Ascending aorta (tissue), 2 donors: ENCODE measurements at places on chromosomes 2 and 18.

DNA sequence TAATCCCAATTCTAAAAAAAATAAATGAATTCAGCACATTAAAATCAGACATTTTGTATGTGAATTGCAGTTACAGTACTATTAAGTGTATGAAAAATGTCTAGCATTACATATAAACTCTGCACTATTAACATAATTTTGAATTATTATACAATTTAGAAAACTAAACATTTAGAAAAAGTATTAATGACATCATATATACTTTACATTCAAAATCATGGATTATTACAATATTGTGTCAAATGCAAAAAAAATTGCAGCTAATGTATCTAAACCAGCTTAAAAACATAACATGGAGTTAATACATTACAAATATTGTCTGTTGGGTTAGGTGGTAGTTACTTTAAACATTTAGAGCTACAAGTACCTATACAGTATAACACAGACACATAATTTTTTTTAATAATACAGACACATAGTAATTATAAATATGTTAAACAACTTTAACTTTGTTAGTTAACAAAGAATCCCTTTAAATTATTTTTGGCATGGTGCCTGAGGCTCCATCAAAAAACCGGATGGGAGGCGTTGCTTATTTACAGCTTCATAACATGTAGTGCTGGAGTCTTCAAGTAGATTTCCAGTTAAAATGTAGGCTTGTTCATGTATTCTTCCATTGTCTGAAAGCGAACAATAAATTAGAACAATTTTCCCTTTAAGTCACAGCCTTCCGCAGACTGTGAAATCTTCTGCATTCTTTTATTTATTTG lies 79.1 kb downstream of the AP1S3 start:
- DNase-seq: no peak

DNA sequence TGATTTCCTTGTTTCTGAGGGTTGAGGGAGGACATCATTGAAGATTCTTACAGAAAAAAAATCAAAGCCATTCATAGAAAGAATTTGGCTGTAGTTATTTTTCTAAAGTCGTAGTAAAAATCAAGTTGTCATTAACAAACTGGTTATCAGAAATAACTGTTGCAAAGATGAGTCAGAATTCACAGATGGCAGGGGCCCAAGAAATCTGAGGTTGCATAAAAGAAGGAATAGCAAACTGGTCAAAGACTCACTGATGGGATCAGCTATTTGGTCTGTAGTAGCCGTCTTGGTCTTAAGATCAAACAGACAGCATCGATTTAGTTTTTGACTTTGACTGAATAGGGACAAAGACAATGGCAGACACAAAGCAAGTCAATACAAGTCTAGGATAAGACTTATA lies 334.3 kb downstream of the FIGN start:
- no peak for DNase-seq

GRCh38 chr2:74777161-74777900 lies 56.6 kb upstream of the HK2 start:
- no peak for DNase-seq

DNA sequence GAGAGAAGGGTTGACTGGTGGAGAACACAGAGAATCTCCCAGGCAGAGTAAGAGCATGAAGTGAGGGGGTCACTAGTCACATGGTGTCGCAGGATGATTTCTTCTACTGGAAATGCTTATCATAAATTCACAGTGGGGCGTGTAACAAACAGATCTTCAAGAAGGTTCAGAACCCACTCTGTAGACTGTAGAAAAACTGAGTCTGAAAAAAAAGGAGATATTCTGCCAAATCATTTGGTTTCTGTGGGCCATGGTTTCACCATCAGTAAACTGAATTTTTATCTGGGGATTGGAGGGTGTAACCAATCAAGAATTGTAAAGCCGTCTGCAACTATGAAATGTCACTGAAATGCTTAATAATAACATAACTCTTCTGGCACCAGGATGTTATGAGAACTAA lies 15.0 kb downstream of the TPGS2 start:
- no peak for DNase-seq

DNA sequence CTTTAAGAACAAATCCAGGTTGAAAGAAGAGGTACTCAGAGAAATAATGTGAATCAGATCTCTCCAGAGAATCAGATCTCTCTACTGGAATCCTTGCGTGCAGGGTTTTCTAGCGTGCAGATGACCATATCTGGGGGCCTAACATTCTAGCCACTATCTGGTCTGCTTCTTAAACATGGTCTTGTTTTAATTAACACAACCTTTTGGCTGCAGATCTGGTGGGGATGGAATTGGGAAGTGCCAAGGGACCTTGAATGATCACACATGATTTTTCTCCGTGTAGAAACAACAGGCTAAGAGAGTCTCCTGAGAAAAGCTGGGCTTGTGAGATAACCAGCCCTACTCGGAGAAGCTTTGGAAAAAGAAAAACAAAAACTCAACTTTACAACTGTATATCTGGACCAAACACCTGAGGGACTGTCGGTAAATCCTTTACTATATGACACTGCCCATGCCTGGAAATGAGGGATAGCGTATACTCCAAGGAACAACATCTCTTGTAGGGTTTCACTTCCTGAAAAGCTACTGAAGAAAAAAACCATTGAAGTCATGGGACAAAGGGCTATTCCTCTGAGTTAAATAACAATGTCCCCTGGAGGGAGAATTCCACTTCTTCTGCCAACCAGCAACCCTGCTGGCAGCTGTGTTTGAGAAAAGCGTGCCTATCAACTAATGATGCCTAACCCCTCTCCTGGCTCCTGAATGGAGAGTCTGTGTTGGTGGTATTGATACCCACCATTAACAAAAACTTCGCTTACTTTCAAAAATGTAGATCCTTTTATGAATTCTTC lies 171.0 kb upstream of the REV1 start:
- no peak for DNase-seq
